ENCODE measurements at places on chromosomes 1 and 21.

GRCh38 chr21:15671188-15671587, 58.6 kb upstream of the USP25 start:
- DNase-seq: no peak

DNA sequence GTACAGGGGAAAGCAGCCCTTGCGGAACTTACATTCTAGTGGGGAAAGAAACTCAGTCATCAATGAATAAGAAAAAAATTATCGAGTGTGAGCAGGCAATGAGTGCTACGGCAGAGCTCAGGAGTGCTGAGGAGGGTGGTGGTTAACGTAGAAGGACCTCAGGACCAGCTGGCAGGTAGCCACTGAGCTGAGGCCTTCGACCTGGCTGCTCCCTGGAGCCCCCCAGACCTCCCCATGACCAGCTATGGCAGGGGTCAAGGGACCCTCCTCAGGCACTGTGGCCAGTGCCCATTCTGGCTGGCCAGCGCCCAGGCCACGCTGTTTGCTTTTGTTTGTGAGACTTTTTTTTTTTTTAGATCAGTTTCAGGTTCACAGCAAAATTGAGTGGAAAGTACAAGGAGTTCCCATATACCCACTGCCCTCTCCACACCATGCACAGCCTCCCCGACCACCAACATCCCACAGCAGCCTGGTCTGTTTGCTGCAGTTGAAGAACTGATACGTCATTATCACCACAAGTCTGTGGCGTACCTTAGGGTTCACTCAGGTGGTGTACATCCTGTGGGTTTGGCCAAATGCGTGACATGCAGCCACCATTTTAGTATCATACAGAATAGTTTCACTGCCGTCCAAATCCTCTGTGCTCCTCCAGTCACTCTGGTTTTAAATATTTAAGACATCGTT, 11.8 kb upstream of the TTC22 start:
- DNase-seq: no peak

DNA sequence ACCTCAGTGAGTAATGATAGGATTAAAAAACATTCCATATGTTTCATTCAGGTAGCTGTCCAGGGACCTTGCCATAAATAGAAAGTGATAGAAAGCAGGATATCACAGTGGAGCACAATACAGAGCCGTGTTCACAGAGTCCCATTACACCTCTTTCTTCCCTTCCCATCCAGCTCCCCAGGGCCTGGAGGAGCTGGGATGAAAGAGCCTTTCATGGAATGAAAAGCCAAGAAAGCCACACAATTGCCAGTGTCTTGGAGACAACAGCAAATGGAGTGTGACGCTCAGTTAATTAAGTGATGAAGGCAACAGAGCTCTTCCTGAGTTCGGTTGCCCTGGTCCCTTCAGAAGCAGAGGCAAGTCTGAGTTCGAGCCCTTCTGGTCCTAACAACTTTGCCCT, 387.3 kb upstream of the PLXNA2 start:
- DNase-seq: no peak

DNA sequence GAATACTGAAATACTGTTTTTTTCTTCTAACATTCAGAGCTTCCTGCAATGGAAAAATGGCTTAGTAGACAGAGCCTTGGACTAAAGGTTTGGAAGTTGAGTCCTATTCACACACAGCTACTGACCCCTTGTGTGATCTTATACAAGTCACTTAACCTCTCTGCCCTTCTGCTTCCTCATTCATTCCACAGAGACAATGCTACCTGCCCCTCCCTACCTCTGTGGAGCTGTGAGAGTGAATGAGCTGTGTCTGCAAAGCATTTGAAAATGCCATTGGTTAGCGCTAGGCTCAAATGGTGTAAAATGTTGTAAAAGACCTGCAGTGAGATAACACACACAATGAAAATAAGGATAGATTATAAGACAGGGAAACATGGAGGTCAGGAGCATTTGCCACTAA, 214.4 kb downstream of the BARHL2 start:
- no peak for DNase-seq

DNA sequence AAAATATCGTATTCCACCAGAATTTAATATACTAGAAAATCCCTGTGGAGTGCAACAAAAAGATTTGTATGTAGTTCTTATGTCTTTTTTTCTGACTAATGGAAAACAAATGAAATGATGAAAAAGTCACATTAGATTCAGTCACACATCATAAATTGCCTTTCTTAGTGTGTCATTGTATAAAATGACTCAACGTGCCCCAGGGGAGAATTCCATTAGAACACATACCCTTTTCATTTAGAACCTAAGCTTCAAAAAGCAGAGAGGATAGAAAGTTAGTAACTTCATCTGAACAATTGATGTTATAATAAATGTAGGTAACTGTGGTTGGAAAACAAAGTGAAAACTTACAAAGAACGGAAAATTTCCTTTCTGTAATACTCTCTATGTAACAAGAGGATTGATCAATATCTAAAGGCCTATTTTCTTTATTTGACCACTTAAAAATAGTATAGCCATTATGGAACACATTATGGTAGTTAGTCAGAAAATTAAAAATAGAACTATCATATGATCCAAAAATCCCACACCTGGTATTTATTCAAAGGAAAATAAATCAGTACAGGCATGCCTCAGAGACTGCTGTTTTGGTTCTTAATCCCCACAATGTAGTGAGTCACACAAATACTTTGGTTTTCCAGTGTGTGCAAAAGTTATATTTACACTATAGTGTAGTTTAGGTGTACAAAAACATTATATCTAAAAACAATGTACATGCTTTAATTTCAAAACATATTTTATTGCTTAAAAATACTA, 1016.1 kb downstream of the KCNT2 start:
- DNase-seq: no peak

DNA sequence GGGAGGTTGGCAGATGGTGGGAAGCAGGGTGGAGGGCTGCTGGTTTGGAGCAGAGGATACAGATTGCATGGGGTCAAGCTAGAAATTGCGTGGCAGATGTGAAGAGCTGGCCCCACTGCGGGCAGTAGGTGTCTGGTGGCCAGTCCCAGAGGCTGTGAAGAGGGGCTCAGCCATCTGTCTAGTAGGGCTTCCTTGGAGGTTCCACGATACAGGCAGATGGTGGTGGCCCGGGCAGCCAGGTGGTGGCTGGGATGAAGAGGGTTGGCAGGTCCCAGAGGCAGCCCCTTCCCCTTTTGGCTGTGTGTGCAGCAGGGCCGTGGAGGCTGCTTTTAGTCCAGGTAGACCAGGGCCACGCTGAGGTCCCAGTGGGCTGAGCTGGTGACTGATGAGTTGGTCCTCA, 16.6 kb downstream of the PSEN2 start:
- DNase-seq: no peak

DNA sequence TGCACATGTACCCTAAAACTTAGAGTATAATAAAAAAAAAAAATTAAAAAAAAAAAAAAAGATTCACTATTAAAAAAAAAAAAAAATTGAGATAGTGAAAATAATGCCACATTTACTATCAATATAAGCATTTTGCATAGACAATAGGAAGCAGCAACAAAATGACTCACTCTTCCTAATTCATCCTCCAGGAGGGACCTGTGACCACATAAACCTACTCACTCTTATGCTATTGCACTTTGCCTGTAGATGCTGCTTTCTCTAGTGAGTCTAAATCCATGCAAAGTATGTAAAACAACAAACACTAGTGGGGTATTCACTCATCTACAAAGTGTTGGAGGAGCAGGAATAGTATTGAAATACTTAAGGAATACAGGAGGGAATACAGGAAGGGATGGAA, 2.9 kb downstream of the OR10J5 start:
- no peak for DNase-seq

GRCh38 chr1:165686121-165686970, 12.0 kb downstream of the ALDH9A1 start:
- no peak for DNase-seq

DNA sequence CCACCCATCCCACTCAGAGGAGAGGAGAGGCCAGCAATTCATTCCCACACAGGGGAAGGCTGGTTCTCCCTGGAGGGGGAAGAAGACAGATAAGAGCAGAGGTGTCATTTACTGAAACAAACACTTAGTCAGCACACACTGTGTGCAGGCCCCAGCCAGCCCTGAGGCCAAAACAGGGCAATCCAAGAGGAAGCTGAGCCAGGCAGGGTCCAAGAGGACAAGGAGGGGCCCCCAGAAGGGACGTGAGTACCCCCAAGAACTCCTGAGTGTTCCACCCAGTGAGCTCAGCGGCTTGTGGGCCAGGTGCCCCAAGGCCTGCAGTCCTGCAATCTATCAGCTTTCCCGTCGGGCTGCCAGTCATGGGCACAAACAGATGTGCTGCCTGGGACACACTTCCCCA, 15.8 kb downstream of the ADGRB2 start:
- DNase-seq: no peak
